ENCODE measurements at places on chromosomes 2 and 18. TPM values are rescaled to one million over a fixed set of nuclear protein-coding genes. Genes with fewer than 3 reads are reported as not detected.

The BOK gene
- total RNA-seq, result 55.8 TPM

The CCDC74B gene
- total RNA-seq, result 5.0 TPM

The LRATD1 gene
- 12.5 TPM for total RNA-seq

DNA sequence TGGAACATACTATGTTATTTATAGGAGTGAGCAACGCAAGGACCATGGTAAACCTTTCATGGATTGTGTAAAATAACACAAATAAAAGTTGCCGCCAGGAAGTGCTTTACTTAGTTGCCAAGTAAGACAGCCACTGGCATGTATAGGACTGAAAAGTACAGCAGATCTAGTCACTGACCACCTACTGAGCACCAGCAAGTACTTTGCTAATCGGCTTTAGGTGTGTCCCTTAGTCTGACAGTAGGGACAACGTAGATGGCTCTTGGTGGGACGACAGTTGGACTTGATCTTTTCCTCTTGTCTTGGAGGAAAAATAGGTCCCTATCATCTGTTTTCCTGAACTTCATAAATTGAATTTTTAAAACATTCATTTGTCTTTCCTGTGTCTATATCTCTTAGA is 13.6 kb upstream of the CXXC1 start:
- peaks cover 16% of the 10 kb centered on the region for H3K27me3 ChIP-seq
- H3K4me3 ChIP-seq, result no peak overlapping the region
- peaks cover 12% of the 10 kb centered on the region for H3K4me1 ChIP-seq
- no peak for DNase-seq
- no peaks in the 10 kb centered on the region for H3K36me3 ChIP-seq

DNA sequence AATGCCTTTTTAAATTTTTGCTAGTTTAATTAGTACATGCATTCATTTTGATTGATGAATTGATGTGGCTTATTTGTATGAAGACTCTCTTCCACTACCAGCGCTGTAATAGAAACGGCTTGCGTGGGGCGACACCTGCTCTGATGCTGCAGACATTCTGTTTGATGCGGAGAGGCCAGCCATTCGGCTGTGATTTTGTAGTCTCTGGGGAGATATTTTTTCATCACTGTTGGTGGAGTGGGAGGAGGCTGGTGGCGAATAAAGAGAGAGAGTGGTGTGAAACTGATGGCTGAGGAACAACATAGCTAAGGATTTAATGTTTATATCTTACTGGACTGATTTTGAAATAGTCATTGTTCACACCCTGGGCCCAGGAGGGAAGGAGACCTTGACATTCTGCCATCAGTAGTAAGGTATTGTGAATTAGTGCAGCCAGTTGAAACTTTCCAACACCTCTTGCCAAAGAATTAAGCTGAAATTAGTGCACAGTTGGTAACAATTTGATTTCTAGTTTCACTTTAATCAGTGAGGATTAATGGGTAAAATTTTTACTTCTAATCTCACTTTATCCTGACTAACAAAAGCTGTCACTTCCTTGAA is 224.1 kb downstream of the MTX2 start:
- no peaks in the 10 kb centered on the region for H3K36me3 ChIP-seq
- no peak for DNase-seq
- no peaks in the 10 kb centered on the region for H3K27me3 ChIP-seq
- peaks cover 66% of the 10 kb centered on the region for H3K4me1 ChIP-seq
- peak overlapping the region; percentile 62 for H3K27ac ChIP-seq
- H3K4me3 ChIP-seq, result no peak overlapping the region

- H3K36me3 ChIP-seq, result no peaks in the 10 kb centered on the region
- peaks cover 4% of the 10 kb centered on the region for H3K27me3 ChIP-seq
- H3K4me1 ChIP-seq, result no peaks in the 10 kb centered on the region
- no peak for DNase-seq
- no peak overlapping the region for H3K27ac ChIP-seq
- H3K4me3 ChIP-seq, result no peak overlapping the region
Measured at GRCh38 chr2:170396799-170397459, 219.0 kb downstream of the MYO3B start.

- no peaks in the 10 kb centered on the region for H3K27me3 ChIP-seq
- H3K4me3 ChIP-seq, result no peak overlapping the region
- peaks cover 12% of the 10 kb centered on the region for H3K36me3 ChIP-seq
- H3K4me1 ChIP-seq, result no peaks in the 10 kb centered on the region
- H3K27ac ChIP-seq, result no peak overlapping the region
Measured at GRCh38 chr2:63029058-63029457, 21.6 kb upstream of the OTX1 start.

GRCh38 chr2:165240916-165241315 is 1.7 kb downstream of the SCN2A start:
- no peak overlapping the region for H3K4me3 ChIP-seq
- no peaks in the 10 kb centered on the region for H3K27me3 ChIP-seq
- H3K4me1 ChIP-seq, result no peaks in the 10 kb centered on the region
- H3K36me3 ChIP-seq, result no peaks in the 10 kb centered on the region
- no peak overlapping the region for H3K27ac ChIP-seq
- no peak for DNase-seq

- H3K27me3 ChIP-seq, result no peaks in the 10 kb centered on the region
- H3K4me1 ChIP-seq, result no peaks in the 10 kb centered on the region
Measured at GRCh38 chr2:9030190-9030589, 26.7 kb upstream of the MBOAT2 start.

GRCh38 chr2:240505910-240506309 is 51.9 kb downstream of the ANKMY1 start:
- H3K36me3 ChIP-seq, result no peaks in the 10 kb centered on the region
- DNase-seq, result no peak
- H3K4me3 ChIP-seq, result no peak overlapping the region
- H3K27me3 ChIP-seq, result no peaks in the 10 kb centered on the region
- no peak overlapping the region for H3K27ac ChIP-seq

DNA sequence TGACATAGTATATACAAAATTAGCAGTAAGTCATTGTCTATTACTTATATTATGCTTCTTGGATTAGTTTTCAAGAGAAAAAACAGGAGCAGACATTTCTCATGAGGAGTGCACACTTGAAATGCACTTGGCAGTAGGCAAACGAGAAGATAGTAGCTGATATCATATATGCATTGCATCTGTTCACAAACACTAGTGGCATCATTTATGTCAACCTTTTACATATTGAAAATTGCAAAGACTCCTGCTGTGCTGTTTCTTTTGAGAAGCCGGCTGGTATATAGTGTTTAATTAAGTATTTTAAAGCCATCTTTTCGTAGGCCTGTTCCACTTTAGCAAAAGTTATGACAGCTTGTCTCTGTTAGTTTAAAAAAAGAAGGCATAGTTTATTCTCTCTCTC is 58.4 kb upstream of the SLC8A1 start:
- H3K27ac ChIP-seq, result peak overlapping the region; percentile 23
- no peak for DNase-seq
- H3K4me1 ChIP-seq, result peaks cover 41% of the 10 kb centered on the region
- H3K27me3 ChIP-seq, result no peaks in the 10 kb centered on the region
- no peaks in the 10 kb centered on the region for H3K36me3 ChIP-seq

- no peak for DNase-seq
- H3K4me1 ChIP-seq, result no peaks in the 10 kb centered on the region
- no peak overlapping the region for H3K27ac ChIP-seq
- H3K4me3 ChIP-seq, result no peak overlapping the region
- no peaks in the 10 kb centered on the region for H3K36me3 ChIP-seq
Measured at GRCh38 chr2:146821836-146822316, 1023.0 kb upstream of the ACVR2A start.

The UGT1A10 gene
- total RNA-seq, result not detected

DNA sequence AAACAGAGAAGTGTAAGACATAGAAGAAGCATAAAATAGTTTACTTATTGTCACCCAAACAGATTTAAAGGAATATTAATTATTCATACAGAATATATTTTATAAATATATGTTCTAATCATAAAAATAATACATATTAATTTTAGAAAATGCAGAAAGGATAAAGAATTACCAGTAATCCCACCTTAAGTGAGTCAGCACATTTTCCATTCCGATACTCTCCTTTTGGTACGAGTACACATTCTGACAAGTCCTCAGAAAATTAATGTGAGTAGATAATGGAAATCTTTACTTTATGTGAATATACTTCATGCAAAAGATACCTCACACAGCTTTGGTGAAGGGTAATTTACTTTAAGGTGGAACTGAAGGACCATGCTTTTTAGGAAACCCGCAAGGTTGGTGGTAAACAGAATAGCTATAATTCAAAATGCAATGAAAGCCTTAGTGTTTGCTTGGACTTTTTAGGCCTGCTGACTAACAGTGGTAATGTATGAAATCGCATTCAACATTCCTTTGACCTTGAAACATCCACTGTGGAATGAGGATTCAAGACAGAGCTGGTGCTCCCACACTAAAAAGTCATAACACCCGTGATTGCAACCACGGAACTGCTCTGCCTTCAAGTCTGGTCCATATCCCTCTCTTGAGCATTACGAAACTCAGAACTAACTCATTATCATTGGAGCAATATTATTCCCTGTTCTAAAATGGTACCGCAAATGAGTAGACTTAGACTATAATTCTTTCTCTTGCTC is 28.1 kb upstream of the HTR2B start:
- no peak overlapping the region for H3K4me3 ChIP-seq
- H3K27ac ChIP-seq, result no peak overlapping the region
- peaks cover 4% of the 10 kb centered on the region for H3K4me1 ChIP-seq
- H3K27me3 ChIP-seq, result no peaks in the 10 kb centered on the region
- no peak for DNase-seq
- peaks cover 31% of the 10 kb centered on the region for H3K36me3 ChIP-seq

- no peaks in the 10 kb centered on the region for H3K4me1 ChIP-seq
- H3K27ac ChIP-seq, result no peak overlapping the region
- no peak for DNase-seq
- H3K4me3 ChIP-seq, result no peak overlapping the region
Measured at GRCh38 chr18:13756671-13757070, 30.2 kb downstream of the RNMT start.

- no peak overlapping the region for H3K4me3 ChIP-seq
- no peaks in the 10 kb centered on the region for H3K4me1 ChIP-seq
- DNase-seq, result no peak
- H3K27me3 ChIP-seq, result no peaks in the 10 kb centered on the region
- no peaks in the 10 kb centered on the region for H3K36me3 ChIP-seq
Measured at GRCh38 chr2:105183555-105184323, 57.8 kb upstream of the GPR45 start.

The CCL20 gene
- not detected for total RNA-seq

The SKOR2 gene
- not detected for total RNA-seq

DNA sequence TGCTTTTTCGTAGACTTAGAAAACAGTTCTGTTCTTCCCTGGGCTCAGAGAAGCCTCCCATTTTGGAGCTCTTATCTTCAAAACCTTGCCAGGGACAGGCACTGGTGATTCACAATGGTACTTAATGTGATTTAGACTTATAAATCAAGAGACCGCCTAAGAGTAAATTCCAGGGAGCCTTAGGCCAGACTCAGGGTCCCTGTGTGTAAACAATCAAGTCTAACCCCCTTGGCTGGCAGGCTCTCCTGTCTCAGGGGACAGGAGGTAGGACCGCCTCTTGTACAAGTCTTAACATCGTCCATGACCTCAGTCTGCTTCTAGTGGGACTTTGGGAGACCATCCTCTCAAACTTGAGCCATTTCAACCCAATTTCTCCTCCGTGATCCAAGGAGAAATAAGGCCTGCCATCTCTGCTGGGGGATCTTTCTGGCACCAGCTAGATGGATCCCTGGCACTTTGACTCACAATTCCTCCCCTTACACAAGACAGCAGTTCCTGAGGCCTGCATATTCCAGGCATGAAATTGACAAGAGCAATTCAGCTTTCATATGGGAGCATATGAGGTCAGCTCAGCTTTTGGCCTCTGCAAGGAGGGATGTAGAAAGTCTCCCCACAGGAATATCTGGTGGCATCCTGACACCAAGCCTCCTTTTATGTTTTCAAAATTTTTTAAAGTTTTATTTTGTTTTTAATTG is 487.0 kb downstream of the TNS1 start:
- no peaks in the 10 kb centered on the region for H3K4me1 ChIP-seq
- H3K36me3 ChIP-seq, result no peaks in the 10 kb centered on the region
- no peak overlapping the region for H3K4me3 ChIP-seq
- H3K27me3 ChIP-seq, result no peaks in the 10 kb centered on the region

GRCh38 chr18:49023938-49024803 is 73.4 kb upstream of the SMAD7 start:
- no peaks in the 10 kb centered on the region for H3K27me3 ChIP-seq
- no peak for DNase-seq
- no peak overlapping the region for H3K4me3 ChIP-seq
- no peaks in the 10 kb centered on the region for H3K36me3 ChIP-seq
- H3K4me1 ChIP-seq, result no peaks in the 10 kb centered on the region

GRCh38 chr2:99858951-99859596 is 283.3 kb downstream of the AFF3 start:
- DNase-seq, result no peak
- H3K4me3 ChIP-seq, result no peak overlapping the region
- no peaks in the 10 kb centered on the region for H3K36me3 ChIP-seq
- no peak overlapping the region for H3K27ac ChIP-seq
- H3K4me1 ChIP-seq, result peaks cover 24% of the 10 kb centered on the region

The RIT2 gene
- not detected for total RNA-seq

GRCh38 chr2:29705616-29706015 is 215.8 kb downstream of the ALK start:
- DNase-seq, result no peak
- H3K27me3 ChIP-seq, result no peaks in the 10 kb centered on the region
- no peaks in the 10 kb centered on the region for H3K36me3 ChIP-seq
- no peak overlapping the region for H3K27ac ChIP-seq

DNA sequence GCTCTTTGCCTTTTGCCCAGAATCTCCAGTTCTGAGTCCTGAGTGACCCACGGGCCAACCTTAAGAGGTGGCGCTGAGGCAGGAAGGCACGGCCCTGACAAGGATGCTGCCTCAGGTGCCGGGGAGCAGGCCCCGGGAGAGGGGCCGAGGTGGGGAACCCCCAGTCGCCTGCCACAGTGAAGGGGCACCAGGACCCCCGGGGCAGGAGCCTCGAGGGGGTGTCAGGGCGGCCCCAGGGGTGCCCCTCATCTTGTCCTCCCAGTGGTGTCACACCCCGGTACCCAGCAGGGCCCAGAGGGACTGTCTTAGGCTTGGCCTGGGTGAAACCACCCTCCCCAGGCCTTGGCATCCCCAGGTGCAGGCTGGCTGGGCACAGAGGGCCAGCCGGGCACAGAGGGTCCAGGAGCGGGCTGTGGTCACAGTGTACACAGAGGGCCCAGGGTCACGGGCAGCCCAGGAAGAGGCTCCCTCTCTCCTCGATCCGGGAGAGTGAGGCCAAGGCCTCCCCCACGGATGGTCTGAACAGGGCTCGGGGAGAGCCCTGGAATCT is 1.0 kb downstream of the PDCD1 start:
- H3K27me3 ChIP-seq, result peaks cover 17% of the 10 kb centered on the region
- H3K4me1 ChIP-seq, result peaks cover 25% of the 10 kb centered on the region
- H3K36me3 ChIP-seq, result no peaks in the 10 kb centered on the region
- DNase-seq, result no peak

The FEV gene
- not detected for total RNA-seq

The CTAGE1 gene
- not detected for total RNA-seq

DNA sequence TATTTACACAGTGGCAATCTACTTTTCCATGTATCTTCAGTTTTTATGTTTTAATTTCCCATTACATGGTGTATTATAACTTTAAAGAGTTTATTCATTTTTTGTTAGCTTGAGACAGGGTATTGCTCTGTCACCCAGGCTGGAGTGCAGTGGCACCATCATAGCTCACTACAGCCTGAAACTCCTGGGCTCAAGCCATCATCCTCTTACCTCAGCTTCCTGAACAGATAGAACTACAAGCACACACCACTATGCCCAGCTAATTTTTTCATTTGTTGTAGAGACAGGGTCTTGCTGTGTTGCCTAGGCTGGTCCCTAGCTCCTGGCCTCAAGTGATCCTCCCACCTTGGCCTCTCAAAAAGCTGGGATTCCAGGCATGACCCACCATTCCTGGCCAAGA is 66.8 kb downstream of the COA5 start:
- no peak overlapping the region for H3K27ac ChIP-seq
- H3K27me3 ChIP-seq, result no peaks in the 10 kb centered on the region
- H3K4me1 ChIP-seq, result no peaks in the 10 kb centered on the region
- H3K4me3 ChIP-seq, result no peak overlapping the region

The DSG2 gene
- 2.2 TPM for total RNA-seq

Data from esophagus muscularis mucosa (tissue), 4 donors.